ENCODE measurements at places on chromosomes 1 and 21. TPM values are rescaled to one million over a fixed set of nuclear protein-coding genes. Genes with fewer than 3 reads are reported as not detected.

Gene DLGAP3
- total RNA-seq: not detected

Gene NFIA
- 5.9 TPM for total RNA-seq

Gene AGL
- total RNA-seq: 6.8 TPM

Gene SLAMF8
- not detected for total RNA-seq

Gene DIO1
- not detected for total RNA-seq

Gene CHODL
- under 0.01 TPM for total RNA-seq

Gene COL6A2
- 1,586 TPM for total RNA-seq

Gene TRIM45
- total RNA-seq: 0.88 TPM

Gene MROH9
- 0.43 TPM for total RNA-seq

Gene SHE
- total RNA-seq: not detected

Gene TRIM17
- total RNA-seq: 0.66 TPM

Gene BECN2
- total RNA-seq: not detected

Gene CLIC6
- total RNA-seq: not detected

Gene C1orf87
- not detected for total RNA-seq

Gene EIF4G3
- total RNA-seq: 60.6 TPM

Gene S100A8
- total RNA-seq: not detected

Gene TNFRSF9
- 3.1 TPM for total RNA-seq

Gene ACTN2
- not detected for total RNA-seq

Gene CD1D
- total RNA-seq: 0.66 TPM

Gene TNFAIP8L2
- total RNA-seq: not detected

Gene CLDN8
- not detected for total RNA-seq

Gene MYOM3
- total RNA-seq: 0.14 TPM

Gene GNL2
- 50.8 TPM for total RNA-seq

Gene TOR3A
- 44.0 TPM for total RNA-seq

Gene KRTAP7-1
- not detected for total RNA-seq

Gene HLX
- 18.2 TPM for total RNA-seq

Gene KRTAP19-3
- total RNA-seq: not detected

Gene PKP1
- under 0.01 TPM for total RNA-seq

Gene BEST4
- 0.22 TPM for total RNA-seq

Gene KRTAP12-2
- not detected for total RNA-seq

Gene DEGS1
- total RNA-seq: 152 TPM

Gene SLC26A9
- total RNA-seq: not detected

Gene CHD5
- 0.14 TPM for total RNA-seq

Gene OR2L3
- not detected for total RNA-seq

Gene ITPKB
- total RNA-seq: 1.8 TPM

All from placental pericyte (primary cell).